Suppressor macrophage treated with lipopolysaccharide for 1 hour (primary cell): ENCODE measurements at places on chromosomes 3 and 15.

DNA sequence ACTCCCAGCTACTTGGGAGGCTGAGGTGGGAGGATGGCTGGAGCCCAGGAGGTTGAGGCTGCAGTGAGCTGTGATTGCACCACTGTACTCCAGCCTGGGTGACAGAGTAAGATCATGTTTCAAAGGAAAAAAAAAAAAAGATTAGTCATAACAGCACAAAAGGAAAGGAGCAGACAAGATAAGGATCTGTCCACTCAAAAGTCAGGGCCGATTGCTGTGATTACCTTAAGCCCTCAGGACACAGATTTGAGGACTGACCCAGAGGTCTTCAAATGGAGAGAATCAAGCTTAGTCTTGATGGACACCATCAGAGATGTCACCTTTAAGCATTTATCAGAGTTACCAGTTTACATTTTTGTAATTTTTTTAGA, 23.9 kb upstream of the HEG1 start:
- DNase-seq = no peak

GRCh38 chr15:81411969-81412633, 38.1 kb upstream of the TMC3 start:
- no peak for DNase-seq

- peak; percentile 70 for DNase-seq
These were observed 14.6 kb downstream of the GABPB1 start for GRCh38 chr15:50340416-50340815.

GRCh38 chr15:91316126-91316525, 216.1 kb downstream of the SV2B start:
- no peak for DNase-seq

- DNase-seq = no peak
These were observed 2.6 kb upstream of the WDR6 start for GRCh38 chr3:49004352-49005302.

DNA sequence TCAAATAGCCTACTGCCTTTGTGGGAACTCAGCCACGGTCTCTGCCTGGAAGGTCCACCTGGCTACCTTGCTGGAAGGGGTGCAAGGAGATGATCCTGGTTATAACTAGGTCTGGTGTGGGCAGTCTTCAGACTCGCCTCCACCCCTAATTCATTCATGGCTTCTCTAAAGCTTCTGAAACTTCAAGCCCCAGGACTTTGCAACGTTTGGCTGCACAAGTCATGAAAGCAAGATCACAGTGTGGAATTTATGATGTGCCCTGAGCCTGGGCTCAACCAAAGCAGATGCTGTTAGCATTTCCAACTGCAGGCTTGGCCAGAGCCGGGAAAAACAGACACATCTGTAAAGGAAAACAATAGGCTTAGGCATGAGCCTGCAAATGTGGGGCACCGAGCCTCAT, 200.4 kb upstream of the WNT5A start:
- no peak for DNase-seq

DNA sequence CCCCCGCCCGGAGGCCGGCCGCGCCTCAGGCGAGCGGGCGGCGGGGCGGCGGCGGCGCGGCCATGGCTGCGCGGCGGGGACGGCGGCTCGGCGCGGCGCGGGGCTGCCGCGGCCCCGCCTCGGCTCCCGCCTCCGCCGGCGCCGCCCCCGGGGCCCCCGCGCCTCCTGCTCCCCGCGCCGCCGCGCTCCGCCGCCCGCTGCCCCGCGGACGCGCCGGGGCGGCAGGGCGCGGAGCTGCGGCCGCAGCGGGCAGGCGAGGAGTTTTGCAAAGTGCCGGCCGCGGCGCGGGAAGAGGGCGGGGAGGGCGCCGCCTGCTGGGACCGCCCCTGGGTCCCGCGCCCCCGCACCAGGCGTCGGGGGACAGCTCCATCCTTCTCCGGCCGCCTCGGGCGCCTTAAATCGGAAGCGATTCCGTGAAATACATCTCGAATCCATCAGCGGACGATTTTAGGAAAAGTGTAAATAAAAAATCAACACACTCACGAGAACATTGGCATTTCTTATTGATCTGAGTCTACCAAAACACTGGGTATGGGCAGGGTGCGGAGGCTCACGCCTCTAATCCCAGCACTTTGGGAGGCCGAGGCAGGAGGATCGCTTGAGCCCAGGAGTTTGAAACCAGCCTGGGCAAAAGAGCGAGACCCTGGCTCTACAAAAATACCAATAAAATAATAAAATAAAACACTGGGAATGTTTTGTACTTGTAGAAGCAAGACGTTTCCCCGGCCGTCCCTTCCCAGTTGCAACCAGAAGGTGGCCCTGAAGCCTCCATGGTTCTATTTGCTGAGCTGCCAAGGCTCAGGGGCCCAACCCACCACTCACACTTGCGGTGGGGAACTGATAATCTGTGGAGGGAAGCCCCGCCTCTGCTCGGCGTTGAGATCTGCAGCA, 136.9 kb downstream of the NUP210 start:
- DNase-seq = peak; percentile 70

- no peak for DNase-seq
These were observed 164.1 kb downstream of the ARRDC4 start for GRCh38 chr15:98124581-98124980.

DNA sequence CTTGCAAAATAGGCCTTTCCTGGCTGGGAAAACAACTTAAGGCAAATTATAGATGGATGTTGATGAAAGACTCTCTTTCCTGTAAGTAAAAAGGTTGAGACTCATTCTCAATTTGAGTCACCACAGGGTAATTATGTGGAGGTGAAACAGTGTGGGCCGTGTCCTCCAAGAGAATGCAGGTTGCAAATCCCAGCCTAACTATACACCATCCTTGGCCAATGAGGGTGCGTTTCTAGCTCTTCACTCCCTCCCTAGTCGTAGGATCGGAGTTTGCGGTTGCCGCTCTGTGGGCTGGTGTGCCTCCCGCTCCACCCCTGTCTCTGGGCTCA, 259.9 kb downstream of the PLCL2 start:
- DNase-seq = no peak

- peak; percentile 71 for DNase-seq
These were observed 1.8 kb upstream of the RPP25 start for GRCh38 chr15:74958320-74958907.

- no peak for DNase-seq
These were observed 86.2 kb downstream of the FBN1 start for GRCh38 chr15:48559285-48559684.

GRCh38 chr15:99703603-99704443, 29.4 kb downstream of the LYSMD4 start:
- DNase-seq = peak; percentile 87

DNA sequence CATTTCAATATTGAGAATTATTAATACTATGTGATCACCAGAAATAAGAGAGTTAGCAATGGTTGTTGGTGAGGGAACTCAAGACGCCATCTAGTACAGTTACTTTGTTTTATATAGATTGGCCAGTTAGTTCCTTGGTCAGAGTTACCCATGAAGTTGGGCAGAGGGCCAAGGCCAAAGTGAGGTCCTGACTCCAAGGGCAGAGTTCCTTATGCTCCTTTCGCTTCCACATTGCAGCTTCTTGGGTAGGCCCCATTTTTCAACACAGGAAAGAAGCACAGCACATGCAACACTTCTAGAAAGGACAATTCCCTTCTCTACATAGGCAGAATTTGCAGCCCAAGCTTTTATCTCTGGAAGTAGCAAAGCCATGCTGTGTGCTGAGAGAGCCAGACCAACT, 178.6 kb downstream of the KCNAB1 start:
- peak; percentile 88 for DNase-seq

DNA sequence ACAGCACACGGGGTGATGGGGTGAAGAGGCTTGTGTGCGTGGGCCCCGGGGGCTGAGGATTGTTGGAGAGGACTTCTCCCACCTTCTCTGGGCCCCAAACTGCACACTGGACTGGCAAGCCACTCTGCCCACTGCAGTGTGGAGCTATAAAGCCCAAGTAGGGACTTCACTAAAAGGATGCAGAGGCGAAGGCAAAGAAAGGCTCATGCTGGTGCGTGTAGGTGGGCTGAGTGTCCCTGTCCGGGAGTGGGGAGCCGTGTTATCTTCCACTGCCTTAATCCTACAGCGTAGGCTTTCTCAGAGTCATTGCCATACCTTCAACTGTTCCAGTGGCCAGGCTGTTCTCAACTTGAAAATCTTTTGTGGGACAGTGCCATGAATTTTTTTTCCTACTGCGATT, 3.9 kb downstream of the PPARG start:
- no peak for DNase-seq
